ENCODE measurements at places on chromosomes 1 and 21.

- no peak for DNase-seq
Measured at GRCh38 chr21:29386803-29387202, 88.1 kb downstream of the BACH1 start.

GRCh38 chr1:210587566-210587965, 258.9 kb downstream of the HHAT start:
- no peak for DNase-seq

GRCh38 chr1:50661626-50662025, 238.4 kb upstream of the DMRTA2 start:
- no peak for DNase-seq

DNA sequence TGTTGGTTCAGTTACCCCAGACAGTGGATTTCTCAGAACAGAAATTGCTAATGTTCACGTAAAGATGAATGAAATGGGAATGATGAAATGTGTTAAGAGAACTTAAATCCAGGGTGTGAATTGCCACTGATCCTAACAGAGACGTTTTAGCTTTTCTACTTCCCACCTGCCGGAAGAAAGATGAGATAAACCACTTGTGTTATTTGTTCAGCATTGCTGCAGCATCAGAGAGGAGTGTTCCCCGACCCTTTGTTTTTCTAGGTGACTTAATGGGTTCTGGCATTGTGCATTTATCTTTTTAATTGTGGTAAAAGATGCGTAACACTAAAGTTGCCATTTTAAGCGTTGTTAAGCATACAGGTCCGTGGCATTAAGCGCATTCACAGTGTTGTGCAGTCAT, 122.3 kb downstream of the GALNT2 start:
- DNase-seq: peak; percentile 65

- DNase-seq: no peak
Measured at GRCh38 chr1:172556461-172556860, 23.5 kb downstream of the SUCO start.

- no peak for DNase-seq
Measured at GRCh38 chr1:233627823-233628222, 13.9 kb downstream of the KCNK1 start.

DNA sequence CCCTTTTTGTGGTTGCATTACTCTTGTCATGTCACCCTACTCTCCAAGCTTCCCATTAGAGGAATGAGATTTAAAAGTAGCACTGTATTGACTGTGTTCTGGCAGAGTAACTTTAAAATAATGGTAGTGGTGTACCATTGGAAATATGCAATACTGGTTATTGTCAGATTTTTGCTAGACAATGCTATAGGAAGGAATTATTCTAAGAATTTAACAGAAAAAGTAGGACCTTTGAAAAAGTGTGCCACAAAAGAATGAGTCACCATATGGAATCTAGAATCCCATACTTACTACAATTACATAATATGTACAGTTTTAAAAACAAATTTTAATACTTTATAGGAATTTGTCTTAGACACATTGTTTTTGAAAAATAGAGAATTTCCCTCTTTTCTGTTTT, 13.8 kb downstream of the MIER1 start:
- no peak for DNase-seq

DNA sequence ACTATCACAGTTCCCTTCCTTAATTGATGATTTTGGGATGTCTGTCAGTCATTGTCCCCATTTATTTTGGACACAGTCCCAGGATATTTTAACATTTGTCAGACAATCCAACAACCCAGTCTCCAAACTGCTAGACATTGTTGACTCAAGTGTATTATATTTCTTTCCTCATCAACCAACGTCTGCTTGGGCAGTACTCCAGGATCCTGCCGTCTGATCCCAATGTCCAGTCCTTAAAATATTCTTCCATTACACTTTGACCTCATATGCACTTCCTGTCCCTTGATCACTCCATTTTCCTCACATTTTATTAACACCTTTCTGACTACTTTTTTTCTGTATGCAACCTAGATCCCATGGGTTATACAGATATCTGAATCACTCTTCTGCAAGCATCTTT, 39.8 kb upstream of the KIAA0040 start:
- no peak for DNase-seq

DNA sequence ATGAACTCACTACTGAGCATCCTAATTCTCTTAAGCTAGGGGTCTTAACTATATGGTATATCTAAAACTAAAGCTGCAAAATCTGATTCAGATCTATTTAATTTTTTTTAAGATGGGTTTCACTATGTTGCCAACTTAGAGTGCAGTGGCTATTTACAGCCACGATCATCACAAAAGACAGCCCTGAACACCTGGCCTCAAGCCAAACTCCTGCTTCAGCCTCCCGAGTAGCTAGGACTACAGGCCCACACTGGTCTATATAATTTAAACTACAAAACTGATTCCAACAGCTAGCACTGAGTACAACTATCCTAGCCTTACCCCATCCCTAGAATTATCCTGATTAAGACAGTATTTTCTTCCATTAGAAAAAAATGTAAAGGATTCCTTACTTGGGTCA, 37.1 kb downstream of the EIF4G3 start:
- DNase-seq: peak; percentile 79

DNA sequence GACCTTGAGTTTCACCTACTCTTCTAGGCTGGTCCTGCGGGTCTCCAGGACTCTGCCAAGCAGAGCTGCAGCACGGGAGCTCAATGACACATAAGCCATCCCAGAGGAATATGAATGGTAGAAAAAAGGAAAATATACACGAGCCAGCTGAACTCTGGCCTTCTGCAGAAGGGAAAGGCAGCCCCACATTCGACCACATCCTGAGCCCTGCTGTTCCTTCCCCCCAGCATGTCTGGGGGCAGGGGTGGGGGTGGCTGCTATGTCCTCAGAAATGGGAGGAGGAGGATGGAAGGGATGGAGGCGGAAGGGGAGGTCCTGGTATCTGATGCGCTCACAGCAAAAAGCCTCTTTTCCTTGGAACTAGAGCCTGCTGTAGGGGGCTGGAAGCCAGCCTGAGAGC, 12.1 kb upstream of the KDF1 start:
- no peak for DNase-seq
